Nasal cavity respiratory epithelium epithelial cell of viscerocranial mucosa (primary cell): ENCODE measurements at places on chromosomes 2 and 18. TPM values are rescaled to one million over a fixed set of nuclear protein-coding genes. Genes with fewer than 3 reads are reported as not detected.

Gene COLEC12
- not detected in 2 replicates for total RNA-seq

Gene OR6B2
- total RNA-seq = not detected in 2 replicates

Gene TAF1B
- total RNA-seq = 17.0 and 45.5 TPM in 2 replicates

Gene DPP10
- 0.07 TPM in 1 of 2 replicates, not detected in the other for total RNA-seq

Gene NTSR2
- not detected in 2 replicates for total RNA-seq

Gene TLX2
- not detected in 2 replicates for total RNA-seq

Gene SULT1C2
- 0.07 and 0.34 TPM in 2 replicates for total RNA-seq

Gene HOXD13
- not detected in 2 replicates for total RNA-seq

Gene ALMS1
- 9.6 and 18.9 TPM in 2 replicates for total RNA-seq

Gene TUBA3E
- not detected in 2 replicates for total RNA-seq

Gene CNRIP1
- total RNA-seq = not detected in 2 replicates

Gene STPG4
- under 0.01 and 0.07 TPM in 2 replicates for total RNA-seq

Gene KYNU
- total RNA-seq = 11.6 and 61.0 TPM in 2 replicates

Gene REG3A
- not detected in 2 replicates for total RNA-seq

Gene SPP2
- total RNA-seq = not detected in 2 replicates

Gene INHBB
- total RNA-seq = 0.21 and 0.34 TPM in 2 replicates

Gene SERPINB13
- total RNA-seq = 16.7 and 114 TPM in 2 replicates

Gene GALR1
- not detected in 2 replicates for total RNA-seq

Gene PRKAG3
- total RNA-seq = not detected in 2 replicates

Gene CFC1
- total RNA-seq = not detected in 2 replicates

Gene UBXN2A
- 13.3 and 15.5 TPM in 2 replicates for total RNA-seq
